ENCODE measurements at places on chromosomes 2 and 18.

GRCh38 chr2:100806550-100806949, 13.4 kb upstream of the NPAS2 start:
- DNase-seq: no peak

GRCh38 chr2:189016311-189016861, 42.2 kb downstream of the COL3A1 start:
- no peak for DNase-seq

DNA sequence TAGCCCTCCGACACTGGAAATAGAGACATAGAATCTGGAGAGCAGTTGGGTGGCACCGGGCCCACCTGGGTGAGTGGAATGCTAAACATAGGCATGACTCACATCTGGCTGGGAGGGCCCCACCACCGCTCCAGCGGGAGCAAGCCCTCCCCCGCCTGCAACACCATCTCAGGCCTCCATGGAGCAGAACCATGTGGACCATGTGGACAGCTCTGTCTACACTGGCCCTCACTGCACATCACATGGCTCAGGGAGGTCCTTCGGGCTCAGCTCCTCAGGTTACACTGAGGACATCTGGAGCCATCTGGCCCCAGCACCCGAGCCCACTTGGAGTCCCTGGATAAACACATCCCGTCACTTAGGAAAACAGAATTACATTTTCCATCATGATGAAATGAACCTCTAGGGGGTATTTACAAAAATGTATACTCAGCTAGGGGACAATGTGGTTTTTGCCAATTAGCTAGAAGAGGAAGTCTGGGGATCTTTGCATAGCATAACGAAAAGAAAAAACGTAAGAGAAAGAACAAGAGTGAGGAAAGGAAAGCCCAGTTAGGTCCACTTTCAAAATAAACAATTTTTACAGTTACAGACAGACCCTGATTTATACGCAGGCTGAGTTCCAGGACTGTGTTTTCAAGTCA, 30.7 kb upstream of the MLPH start:
- no peak for DNase-seq

- no peak for DNase-seq
Observed at GRCh38 chr2:33791625-33792024, 192.5 kb upstream of the FAM98A start.

- no peak for DNase-seq
Observed at GRCh38 chr2:10235099-10235908, 67.4 kb upstream of the HPCAL1 start.

Data from NT2/D1 (cell line).